ENCODE measurements at places on chromosomes 7 and 10.

DNA sequence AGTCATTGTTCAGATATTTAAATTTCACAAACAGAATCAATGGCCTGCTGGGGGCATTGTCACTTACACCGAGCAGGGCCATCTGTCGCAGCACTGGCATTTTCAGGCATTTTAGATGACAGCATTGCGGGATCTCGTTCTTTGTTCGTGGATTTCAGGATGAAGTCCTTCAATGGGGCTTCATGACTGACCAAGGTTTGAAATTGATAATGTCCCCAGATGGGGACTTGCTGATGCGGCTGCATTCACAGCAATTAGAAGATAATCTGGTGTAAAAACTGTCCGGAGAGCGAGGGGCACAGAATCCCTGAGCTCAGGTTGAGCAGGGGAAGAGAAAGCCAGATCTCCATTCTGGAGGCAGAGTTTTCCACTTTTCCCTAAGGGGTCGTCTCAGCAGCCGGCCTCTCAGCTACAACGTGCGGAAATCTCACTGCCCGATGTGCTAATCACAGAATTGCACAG is 1.9 kb upstream of the C7orf33 start:
- DNase-seq: no peak

DNA sequence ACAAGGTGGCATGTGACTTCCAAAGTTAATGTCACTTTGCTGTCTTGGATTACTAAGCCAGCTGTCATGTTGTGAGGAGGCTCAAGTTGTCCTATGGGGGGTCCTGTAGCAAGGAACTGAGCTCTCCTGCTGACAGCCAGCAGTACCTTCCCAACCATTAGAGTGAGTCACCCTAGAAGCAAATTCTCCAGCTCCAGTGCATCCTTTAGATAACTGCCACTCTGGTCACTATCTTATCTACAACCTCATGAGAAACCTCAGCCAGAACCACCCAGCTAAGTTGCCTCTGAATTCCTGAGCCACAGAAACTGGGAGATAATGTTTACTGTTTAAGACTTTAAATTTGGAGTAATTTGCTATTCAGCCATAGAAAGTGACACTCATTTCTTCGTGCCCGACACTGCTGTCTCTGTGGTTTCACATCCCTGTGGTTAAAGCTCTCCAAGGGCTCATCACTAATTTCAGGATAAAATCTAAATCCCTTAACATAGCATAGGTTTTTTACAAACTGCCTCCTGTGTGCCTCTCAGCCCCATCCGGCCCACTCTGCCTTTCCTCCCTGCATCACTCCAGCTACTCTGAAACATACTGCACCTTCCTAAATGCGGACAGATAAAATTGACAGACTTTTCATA is 83.5 kb downstream of the PRR15 start:
- DNase-seq: no peak

- no peak for DNase-seq
These were observed 383.0 kb upstream of the PCDH15 start for GRCh38 chr10:55183993-55184392.

GRCh38 chr10:74213571-74214162 is 62.6 kb downstream of the ADK start:
- no peak for DNase-seq

DNA sequence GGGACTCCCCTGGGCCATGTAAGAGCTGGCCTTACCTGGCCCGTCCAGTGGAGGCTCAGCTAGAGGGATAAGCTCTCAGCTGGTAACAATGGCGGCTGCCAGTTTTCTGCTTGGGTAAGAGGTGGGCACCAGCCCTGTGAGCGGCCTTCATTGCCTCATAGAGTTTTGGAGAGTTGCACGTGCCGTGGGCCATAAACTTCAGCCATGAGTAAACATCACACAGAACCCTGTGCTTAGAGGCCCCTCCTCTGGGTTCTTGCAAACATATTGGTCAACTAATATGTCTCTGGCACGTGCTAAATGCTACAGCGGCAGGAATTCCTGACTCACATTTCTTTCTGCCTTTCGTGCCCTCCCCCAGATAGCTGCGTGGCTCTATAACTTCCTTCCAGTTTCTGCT is 103.9 kb upstream of the LEP start:
- DNase-seq: no peak

GRCh38 chr10:126060261-126060931 is 164.0 kb downstream of the FANK1 start:
- DNase-seq: no peak

DNA sequence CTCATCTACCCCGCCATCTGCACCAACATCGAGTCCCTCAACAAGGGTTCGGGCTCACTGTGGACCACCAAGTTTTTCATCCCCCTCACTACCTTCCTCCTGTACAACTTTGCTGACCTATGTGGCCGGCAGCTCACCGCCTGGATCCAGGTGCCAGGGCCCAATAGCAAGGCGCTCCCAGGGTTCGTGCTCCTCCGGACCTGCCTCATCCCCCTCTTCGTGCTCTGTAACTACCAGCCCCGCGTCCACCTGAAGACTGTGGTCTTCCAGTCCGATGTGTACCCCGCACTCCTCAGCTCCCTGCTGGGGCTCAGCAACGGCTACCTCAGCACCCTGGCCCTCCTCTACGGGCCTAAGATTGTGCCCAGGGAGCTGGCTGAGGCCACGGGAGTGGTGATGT is 34.6 kb upstream of the CDH23 start:
- no peak for DNase-seq

DNA sequence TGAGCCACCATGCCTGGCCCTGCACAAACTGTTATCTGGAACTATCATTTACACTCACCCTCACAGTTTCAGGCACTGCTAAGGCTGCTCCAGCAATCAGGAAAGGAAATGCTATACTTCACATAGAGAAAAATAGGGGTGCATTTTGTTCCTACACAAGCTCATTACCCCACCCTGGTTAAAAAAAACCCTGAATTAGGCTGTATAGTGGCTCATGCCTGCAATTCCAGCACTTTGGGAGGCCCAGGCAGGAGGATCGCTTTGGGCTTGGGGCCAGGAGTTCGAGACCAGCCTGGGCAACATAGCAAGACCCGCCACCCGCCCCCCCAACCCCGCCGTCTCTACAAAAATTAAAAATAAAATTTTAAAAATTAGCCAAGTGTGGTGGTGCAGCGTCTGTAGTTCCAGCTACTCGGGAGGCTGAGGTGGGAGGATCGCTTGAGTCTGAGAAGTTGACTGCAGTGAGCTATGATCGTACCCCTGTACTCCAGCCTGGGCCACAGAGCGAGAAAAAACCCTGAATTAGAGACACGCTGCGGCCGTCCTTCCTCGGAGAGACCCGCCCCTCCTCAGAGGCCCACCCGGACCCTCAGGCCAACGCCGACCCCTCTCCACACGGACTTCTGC is 539 bp downstream of the PTCD1 start:
- no peak for DNase-seq

- DNase-seq: no peak
These were observed 410.4 kb upstream of the NPVF start for GRCh38 chr7:25638590-25639244.

DNA sequence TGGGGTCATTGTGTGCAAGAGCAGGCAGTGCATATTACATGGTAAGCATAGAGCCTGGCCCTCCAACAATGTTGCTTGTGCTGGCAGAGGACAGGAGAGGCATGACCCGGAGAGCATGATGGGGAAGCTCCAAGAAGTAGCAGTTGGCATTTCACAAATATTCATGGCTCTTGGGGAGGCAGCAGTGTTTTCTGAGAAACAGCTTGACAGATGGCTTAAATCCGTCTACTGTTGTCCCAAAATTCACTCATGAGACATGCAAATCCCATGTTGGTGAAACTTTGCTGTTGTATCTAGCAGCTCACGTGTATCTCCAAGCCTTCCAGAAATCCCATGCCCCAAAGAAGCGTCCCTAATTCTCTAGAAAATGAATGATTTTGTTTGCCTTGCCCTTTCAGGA is 487.0 kb downstream of the SORCS3 start:
- DNase-seq: no peak

DNA sequence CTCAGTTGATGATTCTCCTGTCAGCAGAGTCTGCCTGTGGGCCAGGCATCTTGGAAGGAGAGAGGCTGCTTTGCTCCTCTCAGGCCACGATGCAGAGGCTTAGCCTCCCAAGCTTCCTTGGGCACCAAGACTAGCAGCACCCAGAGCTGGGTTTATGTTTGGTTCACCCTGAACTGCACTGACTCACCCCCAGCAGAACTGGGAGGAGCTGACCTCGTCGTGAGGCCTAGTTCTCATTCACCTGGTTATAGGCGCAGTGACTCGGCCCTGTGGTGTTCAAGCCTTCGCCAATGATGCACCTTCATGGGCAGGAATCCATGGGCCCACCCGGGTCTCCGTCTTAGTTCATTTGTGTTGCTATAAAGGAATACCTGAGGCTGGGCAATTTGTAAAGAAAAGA is 122.0 kb upstream of the ZNF438 start:
- DNase-seq: no peak

DNA sequence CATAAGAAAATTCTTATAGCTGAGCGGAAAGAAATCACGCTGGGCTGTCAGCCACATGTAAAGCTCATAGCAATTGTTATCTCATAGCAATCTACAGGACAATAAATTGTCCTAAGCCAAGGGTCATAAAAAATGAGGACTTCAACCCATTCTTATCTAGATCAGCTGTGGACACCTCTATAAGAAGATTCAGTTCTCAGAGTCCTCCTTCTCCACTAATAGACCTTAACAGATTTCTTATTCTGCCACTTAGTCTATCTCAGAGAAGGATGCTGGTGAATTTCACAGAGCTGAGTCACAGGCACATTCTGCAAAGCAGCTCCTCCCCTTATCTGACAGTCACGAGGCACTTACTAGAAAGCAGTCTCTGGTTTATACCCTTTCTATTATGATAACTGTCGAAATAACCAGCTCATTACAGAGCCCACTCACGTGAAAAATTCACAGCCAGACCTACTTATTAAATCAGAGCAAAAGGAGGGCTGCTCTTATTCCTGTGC is 185.3 kb upstream of the PCLO start:
- no peak for DNase-seq

DNA sequence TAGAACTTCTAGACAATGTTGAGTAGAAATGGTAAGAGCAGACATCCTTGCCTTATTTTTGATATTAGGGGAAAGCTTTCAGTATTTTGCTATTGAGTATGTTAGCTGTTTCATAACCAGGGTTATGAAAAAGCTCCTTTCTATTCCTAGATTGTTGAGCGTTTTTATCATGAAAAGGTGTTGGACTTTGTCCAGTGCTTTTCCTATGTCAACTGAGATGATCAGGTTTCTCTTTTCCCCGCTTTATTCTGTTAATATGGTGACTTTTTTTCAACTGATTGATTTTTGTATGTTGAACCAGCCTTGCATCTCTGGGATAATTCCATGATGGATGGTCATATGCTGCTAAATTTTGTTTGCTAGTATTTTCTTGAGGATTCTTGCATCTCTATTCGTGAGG is 58.5 kb downstream of the LCOR start:
- DNase-seq: no peak

DNA sequence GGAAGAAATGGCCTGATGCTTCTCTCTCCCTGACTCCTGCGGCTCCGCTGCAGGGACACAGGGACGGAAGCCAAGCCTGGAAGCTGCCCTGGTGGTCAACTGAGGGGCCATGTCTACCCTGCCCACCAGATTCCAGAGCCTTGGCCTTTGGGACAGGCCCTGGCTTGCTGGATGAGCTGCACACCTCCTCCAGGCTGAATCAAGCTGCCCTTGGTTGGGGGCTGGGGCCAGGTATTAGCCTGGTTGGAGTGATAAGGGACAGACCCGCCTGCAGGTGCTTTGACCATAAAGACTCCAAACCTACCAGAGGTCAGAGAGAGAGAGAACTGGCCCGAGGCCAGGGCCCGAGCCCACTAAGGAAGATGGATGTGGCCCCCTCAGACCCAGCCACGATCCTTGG is 30.1 kb downstream of the CRHR2 start:
- no peak for DNase-seq

GRCh38 chr10:131450216-131450765 is 138.8 kb upstream of the TCERG1L start:
- DNase-seq: no peak

GRCh38 chr10:14879928-14880193 is 1.2 kb downstream of the SUV39H2 start:
- no peak for DNase-seq

- no peak for DNase-seq
These were observed 19.6 kb downstream of the FRMPD2 start for GRCh38 chr10:48254750-48255512.

- peak; percentile 8 for DNase-seq
These were observed 818 bp upstream of the SUPV3L1 start for GRCh38 chr10:69179089-69179742.

DNA sequence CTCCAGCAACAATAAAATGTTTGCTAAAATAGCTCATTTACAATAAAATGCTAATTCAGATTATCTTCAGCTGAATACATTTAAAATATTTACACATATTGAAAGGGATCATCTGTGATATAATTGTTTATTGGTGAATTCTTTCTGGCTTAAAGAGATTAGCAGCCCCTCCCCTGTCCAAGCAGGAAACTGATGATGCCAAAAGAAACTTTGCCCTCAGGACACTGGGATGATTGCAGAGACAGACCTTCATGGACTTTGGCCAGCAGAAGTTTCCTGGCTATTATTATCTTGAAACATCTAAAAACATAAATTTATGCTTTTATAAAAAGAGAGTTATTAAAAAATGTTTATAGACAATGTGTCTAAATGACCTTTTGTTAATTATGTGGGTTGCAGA is 764.9 kb upstream of the MBL2 start:
- no peak for DNase-seq

- DNase-seq: no peak
These were observed 235.5 kb upstream of the PLXDC2 start for GRCh38 chr10:19580691-19581090.

GRCh38 chr7:98284335-98285036 is 3.0 kb downstream of the BRI3 start:
- DNase-seq: no peak

DNA sequence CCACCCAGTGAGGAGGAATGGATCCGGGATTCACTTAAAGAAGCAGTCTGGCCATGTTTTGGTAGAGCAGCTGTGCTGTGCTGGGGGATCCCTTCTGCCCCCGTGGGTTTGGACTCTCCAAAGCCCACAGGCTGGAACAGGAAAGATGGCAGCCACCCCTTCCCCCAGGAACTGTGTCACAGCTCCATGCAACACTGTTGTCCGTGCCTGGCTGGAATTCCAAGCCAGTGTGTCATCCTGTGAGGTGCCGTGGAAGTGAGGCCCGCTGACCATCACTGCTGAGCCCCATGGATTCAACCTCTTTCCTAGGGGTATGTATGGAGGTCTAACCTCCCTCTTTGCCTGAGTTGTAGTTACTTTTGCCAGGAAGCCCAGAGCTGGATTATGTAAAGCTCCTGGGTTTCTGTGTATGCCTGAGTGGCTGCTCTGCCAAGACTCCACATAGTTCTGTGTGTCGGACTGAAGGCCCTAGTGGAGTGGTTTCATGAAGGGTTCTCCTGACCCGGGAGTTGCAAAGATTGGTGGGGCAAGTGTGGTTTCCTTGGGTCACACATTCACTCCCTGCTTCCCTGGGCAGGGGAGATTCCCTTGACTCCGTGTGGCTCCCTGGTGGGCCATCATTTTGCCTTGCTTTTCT is 35.1 kb upstream of the PCGF5 start:
- no peak for DNase-seq

- DNase-seq: no peak
These were observed 30.6 kb downstream of the COL28A1 start for GRCh38 chr7:7504910-7505704.
